Eye (tissue), 1 donor: ENCODE measurements at places on chromosomes 6 and 20.

DNA sequence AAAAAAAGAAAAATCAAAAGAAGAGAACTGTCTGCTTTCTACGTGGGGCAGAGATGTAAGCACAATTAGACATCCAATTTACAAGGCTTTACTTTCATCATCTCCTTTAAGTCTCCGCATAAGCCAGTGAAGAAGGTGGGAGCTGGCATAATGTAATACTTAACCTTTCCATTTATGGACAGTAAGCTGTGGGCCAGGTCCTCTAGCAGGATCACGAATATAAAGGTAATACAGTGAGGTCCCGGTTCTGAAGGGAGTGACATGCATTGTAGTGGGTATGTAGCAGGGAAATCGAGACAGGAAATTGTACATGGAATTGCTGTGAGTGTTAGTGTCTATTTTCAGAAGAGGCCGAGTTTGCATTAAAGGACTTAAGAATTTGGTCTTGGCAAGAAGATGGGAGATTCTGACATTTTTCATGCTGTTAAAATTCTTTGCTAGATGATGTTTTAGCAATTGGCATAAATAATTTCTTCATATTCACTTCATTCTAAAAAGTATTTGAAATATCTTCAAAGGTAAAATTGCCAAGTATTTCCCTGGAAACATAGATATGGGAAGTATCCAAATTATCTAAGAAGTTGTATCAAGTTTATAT, 20.4 kb upstream of the POPDC3 start:
- DNase-seq: no peak

- DNase-seq: no peak
These were observed 40.3 kb downstream of the KIF6 start for GRCh38 chr6:39684790-39685488.

GRCh38 chr20:62874964-62875344, 13.3 kb upstream of the TCFL5 start:
- DNase-seq: no peak

DNA sequence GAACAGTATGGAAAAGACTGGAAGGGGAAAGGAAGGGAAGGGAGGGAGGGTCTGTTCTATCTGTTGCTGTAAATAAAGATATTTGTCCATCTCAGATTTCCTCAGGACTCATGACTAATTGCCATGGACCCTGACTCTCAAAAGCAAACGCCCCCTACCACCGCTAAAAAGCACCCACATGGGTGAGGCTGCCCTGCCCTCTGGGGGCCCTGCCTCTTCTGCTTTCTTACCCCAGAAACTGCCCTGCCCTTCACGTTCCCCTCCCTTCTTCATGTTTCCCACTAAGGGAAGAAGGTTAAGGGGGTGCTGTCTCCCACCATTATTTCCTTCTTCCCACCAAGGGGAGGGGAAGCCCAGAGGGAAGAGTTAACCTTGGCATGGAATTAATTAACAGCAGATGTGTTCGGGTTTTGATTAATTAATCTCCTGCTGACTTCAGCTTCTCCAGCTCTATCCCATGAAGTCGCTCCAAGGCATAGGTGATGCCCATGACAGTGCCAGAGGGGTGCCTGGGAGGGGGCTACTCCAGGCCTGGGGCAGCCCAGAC, 16.0 kb downstream of the MDFI start:
- peak; percentile 42 for DNase-seq

- peak; percentile 90 for DNase-seq
These were observed 8.8 kb upstream of the C20orf144 start for GRCh38 chr20:33653218-33653899.

- DNase-seq: no peak
These were observed 105.7 kb downstream of the RNASET2 start for GRCh38 chr6:166850677-166851076.

DNA sequence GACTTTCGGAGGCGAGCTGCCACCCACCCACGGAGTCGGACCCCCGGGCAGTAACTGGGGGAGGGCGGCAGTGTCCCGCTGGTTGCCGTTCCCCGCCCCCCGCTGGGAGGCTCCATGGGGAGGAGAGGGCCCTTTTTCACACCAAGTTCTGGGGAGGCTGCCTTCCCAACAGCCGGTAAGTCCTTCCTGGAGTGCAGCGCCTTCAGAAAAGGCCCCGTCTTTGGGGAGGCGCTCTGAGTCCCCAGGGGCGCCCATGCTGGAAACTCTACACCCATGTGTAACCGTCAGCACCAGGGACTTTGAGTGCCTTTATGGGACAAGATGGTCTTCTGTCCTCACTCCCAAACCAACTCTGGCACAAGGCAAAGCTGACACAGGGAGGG, 430 bp upstream of the SOX18 start:
- no peak for DNase-seq

DNA sequence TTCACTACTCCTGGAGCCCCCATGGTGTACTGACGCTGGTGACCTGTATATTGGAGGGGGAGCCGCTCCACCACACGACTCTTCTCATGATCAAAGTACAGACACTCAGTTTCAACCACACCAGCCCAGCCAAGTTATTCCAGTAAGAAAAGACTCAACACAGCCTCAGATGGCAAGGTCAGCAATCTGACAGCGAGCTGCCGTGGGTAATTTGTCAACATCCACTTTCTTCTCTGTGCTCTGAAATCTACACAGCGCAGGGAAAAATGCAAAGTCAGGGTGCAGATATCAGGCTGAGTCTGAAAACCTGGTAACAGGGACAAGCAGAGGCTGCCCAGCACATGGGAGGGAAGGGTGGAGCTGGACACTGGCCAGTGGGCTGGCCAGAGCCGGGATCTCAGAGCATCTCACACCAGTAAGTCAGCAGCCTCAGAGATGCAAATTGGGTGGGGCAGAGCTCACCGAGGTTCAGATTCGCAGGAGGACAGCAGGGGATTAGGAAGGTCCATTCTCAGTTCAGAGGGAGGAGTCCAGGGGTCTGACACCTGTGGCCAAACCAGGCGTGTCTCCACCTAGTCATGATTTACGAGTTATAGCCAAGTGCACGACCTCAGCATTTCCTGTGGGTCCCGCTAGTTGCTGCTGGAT, 44.5 kb upstream of the RPS6KA2 start:
- DNase-seq: no peak

DNA sequence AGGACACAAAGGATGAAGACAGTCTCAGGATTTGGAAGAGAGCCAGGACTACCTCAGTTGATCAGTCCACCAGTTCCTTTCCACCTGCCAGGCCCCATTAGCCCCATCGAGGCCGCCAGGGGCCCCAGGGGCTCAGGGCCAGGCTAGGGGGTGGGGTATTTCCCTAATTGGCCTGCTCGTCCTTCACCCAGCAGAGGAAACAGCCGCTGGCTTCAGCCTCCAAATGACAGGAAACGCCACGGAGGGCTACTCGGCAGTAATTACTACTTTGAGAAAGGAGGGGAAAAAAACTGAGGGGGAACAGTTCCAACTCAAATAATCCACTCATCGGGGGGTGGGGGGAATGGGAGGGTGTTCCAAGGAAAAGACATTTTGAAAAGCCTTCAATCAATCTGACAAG, 42.7 kb downstream of the MAFB start:
- peak; percentile 57 for DNase-seq

DNA sequence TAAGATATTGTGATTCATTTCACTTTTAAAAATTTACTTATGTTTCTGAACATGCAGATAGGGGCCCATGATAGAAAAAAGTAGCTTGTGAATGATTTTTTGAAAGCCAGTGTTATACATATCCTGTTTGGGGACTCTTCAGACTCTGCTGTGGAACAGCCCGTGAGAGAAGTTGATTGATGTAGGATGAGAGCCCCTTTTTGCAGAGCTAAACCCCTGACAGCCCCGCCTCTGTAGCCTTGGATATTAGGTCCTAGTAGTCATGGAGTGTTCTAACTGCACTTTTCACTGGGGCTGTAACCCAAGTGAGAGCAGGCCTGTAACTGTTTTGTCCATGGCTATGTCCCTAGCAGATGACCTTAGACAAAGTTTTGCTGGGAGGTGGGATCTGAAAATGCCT, 8.2 kb downstream of the TMEM200A start:
- DNase-seq: no peak

GRCh38 chr6:109984410-109984809, 6.3 kb downstream of the GPR6 start:
- no peak for DNase-seq

- DNase-seq: peak; percentile 18
These were observed 110.0 kb upstream of the SYNDIG1 start for GRCh38 chr20:24359321-24360027.

DNA sequence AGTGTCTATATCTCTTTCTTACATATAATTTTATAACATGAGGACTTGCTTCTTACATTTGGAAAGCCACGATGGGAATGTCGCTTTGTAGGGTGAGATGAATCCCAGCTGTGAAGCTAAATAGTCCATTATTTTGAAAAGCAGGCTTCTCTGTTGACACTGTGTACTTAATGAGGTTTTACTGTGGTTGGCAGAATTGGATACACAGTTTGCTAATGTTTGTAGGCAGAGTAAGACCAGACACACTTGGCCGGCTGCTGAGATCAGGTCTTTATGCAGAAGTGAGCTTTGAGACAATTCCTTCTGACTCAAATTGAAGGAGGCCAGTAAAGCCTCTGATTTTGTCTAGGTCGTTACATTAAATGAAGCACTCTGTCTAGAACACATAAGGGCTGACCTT, 93.0 kb downstream of the NDUFAF5 start:
- DNase-seq: no peak

GRCh38 chr6:49662892-49663261, 26.2 kb upstream of the RHAG start:
- no peak for DNase-seq

DNA sequence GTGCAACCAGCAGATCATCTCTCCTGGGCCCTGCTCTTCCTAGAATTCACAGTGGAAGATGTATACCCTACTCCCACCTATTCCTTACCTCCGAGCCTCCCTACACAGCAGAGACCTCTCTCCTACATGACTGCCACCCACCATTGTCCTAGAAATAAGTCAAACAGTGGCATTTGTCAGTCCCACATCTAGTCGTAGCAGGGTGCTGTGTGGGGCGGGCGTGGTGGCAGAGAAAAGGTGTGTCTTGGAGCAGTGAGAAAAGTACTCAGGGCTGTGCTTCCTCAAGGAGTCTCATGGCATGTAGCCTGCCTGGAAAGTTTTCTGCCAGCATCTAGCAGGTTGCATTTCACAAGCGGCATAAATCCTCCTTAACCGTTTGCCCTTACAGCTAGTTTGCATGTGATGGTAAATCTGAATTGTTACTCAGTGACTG, 59.4 kb upstream of the PTGIS start:
- no peak for DNase-seq

DNA sequence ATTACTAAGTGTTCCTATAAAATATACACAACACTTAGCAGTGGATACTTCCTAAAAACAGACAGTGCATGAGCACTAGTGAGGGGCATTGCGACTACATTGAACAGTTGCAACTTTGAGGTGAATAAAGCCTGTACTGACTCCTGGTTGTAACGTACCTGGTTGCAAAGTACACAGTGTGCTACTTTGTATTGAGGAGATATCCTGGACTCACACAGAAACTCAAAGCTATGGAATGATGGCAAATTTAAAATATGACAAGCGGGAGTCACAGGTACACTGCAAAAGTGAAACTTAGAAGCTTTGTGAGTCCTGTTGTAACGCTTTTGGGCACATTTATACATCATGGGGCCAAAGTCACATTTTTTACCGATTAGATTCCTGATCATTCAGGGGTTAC, 55.6 kb upstream of the HLA-A start:
- DNase-seq: no peak

GRCh38 chr6:154528310-154528915, 17.9 kb upstream of the CNKSR3 start:
- DNase-seq: no peak

DNA sequence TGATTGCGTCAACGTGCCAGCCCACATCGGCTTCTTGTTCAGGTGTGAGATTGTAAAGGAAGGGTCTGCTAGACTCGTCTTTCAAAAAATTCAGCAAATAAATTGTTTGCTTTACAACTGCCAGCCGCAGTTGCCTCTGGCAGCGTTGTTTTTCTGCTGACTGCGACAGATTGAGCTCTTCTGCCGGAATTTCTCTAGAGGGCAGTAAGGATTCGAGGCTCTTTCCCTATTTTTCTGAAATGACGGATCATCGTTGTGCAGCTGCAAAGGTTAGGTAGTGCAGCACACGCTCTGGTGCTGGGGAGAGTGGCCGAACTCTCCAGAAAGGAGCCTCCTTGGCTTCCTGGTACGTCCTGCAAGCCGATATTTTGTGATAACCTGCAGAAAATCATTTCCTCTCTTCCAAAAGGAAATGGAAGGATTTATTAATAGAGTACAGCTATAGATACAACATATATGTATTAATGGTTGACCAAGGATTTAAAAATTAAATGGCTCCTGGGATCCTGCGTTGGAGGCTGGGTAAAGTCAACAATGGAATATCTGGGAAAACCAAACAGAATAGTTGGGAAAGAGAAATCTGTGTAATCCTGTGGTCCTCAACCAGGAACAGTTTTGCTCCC, 121.9 kb upstream of the ZFP64 start:
- DNase-seq: peak; percentile 81

DNA sequence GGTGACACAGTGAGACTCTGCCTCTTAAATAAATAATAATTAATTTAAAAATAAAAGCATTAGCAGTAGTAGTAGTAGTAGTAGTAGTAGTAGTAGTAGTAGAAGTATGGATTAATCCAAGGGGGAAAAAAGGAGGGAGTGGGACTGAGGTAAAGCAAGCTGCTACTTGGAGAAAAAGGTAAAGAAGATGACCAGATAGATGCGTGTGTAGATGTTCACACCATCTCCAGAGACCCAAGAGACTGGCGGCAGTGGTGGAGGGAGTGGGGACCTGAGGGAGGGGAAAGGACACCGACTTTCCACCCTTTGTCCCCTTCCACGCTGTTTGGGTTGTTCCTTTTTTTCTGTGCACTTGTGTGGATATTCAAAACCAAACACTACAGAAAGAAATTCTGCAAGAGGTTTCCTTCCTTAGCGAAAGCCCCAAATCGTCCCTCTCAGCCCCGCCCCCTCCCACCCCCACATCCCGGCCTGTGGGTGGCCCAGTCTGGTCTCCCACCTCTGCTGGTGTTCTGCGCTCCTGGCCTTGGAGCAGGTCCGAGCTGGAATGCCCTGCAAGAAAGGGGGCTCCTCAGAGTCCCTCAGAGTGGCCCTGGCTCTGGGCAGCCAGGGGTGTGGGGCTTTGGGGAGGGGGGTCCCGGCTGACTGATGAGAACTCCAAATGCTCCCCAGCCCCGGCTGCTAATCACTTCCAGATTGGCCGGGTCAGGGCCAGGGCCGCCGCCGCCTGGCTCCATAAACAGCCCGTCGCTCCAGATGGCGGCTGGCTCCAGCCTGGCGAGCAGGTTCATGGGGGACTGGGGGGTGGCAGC, 60.2 kb downstream of the UBE2V1 start:
- peak; percentile 69 for DNase-seq

- DNase-seq: no peak
These were observed 39.3 kb downstream of the SNRNP48 start for GRCh38 chr6:7629321-7629720.

GRCh38 chr6:10451828-10452509, 37.1 kb upstream of the TFAP2A start:
- no peak for DNase-seq

GRCh38 chr6:139240161-139241010, 51.4 kb downstream of the TXLNB start:
- DNase-seq: peak; percentile 82
